ENCODE measurements at places on chromosomes 1 and 21. TPM values are rescaled to one million over a fixed set of nuclear protein-coding genes. Genes with fewer than 3 reads are reported as not detected.

RNU1-2 gene
- total RNA-seq = under 0.01 TPM

PROX1 gene
- total RNA-seq = 0.38 TPM

TTC3 gene
- 67.6 TPM for total RNA-seq

RAB42 gene
- 0.27 TPM for total RNA-seq

PIGM gene
- total RNA-seq = 6.1 TPM

AVPR1B gene
- not detected for total RNA-seq
